ENCODE measurements at places on chromosomes 1 and 21.

GRCh38 chr1:85707267-85707989 lies 805 bp downstream of the ZNHIT6 start:
- DNase-seq, result no peak

- no peak for DNase-seq
Measured at GRCh38 chr1:164589408-164589807, 30.4 kb downstream of the PBX1 start.

DNA sequence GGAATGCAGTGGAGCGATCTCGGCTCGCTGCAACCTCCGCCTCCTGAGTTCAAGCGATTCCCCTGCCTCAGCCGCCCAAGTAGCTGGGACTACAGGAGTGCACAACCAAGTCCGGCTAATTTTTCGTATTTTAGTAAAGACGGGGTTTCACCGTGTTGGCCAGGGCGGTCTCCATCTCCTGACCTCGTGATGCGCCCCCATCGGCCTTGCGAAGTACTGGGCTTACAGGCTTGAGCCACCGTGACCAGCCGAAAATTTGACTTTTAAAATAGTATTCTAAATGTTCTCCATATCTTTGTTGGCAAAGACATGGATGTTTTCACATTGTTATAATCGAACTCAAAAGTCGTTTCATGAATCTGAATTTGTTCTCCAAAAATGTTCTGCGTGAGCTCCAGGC lies 36.7 kb upstream of the SMYD2 start:
- no peak for DNase-seq

DNA sequence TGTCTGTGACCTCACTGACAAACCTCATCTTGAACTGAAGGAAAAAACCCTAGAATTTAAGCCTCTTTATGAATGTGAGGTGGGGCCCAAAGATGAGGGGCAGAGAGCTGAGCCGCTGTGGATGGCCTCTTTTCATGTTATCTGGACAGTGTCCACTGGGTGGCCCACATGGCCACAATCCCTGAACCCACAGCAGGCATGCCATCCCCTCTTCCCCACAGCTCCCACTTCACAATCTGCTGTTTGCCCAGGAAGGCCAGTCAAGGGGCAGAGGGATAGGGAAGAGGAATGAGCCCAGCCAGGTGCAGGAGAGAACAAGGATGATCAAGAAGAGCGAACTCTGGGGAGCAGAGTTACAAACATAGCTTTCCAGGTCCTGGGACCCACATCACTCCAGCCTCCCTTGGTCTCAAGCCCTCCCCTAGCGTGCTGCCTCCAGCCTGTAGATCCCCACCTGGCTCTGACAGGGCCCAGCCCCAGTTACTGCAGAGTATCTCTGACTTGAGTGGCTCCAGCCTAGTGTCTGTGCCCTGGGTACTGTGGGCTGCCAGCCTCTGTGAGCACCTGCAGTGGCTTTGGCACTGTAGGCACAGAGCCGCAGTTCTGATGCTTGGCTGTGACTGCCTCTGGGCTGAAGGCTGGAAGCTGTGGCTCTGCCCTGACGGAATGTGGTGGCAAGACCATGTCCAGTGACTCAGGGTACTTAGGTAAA lies 1.9 kb upstream of the SLFNL1 start:
- no peak for DNase-seq

- no peak for DNase-seq
Measured at GRCh38 chr1:54949053-54949452, 31.4 kb upstream of the TMEM61 start.

All from activated T-cell treated with anti-CD3 and anti-CD28 coated beads, Interleukin-2, amount 50 U/mL, for 1 hour (primary cell).